ENCODE measurements at places on chromosomes 1 and 21.

- DNase-seq, result no peak
Observed at GRCh38 chr1:43277116-43277876, 7.5 kb downstream of the TMEM125 start.

GRCh38 chr21:39612233-39613040 lies at the start of gene B3GALT5:
Gene B3GALT5, plus strand, starts transcription at chr21:39612940. Its CDS starts 47,620 bp downstream, at chr21:39660560.
- DNase-seq, result peak; percentile 18

GRCh38 chr1:8065369-8065768 lies 39.3 kb upstream of the ERRFI1 start:
- DNase-seq, result no peak

GRCh38 chr21:14833241-14833640 lies 231.6 kb downstream of the NRIP1 start:
- no peak for DNase-seq

- DNase-seq, result no peak
Observed at GRCh38 chr1:26293911-26294463, 12.4 kb downstream of the UBXN11 start.

DNA sequence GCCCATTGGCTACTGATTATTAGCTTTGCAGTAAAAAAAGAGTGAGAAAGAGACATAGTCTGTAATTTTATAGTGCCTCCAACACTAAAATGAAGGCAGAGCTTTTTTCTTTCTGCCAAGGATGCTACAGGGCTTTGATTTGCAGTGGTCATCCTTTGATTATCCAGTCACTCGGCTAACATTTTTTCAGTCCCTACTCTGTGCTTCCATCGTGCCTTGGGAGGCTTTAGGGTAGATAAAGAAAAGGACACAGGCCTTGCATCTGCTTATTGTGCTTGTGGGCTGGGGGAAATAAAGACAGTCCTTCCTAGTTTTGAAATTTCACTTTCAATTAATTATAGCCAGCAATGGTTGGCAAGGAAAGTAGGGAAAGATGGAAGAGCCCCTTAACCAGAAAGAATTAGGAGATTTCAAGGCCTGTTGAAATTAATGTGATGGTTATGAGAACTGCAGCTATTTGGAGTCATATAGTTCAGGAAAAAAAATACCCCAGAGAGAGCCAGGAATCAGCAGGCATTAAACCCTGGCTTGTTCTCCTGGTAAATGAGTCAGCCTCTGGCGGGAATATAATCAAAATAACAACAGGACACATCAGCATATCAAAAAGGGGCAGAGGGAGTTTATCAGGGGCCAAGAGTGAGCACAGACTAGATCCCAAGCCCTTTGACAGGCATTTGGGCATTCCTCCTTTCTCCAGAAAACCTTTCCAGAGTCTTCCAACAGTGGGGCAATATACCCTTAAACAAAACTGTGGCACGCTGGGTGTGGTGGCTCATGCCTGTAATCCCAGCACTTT lies 27.4 kb downstream of the CACHD1 start:
- DNase-seq, result no peak

- DNase-seq, result no peak
Observed at GRCh38 chr1:230429067-230429735, 3.1 kb upstream of the PGBD5 start.

- no peak for DNase-seq
Observed at GRCh38 chr1:48761986-48762385, 14.7 kb downstream of the BEND5 start.

GRCh38 chr1:189764391-189765320 lies 713.0 kb downstream of the BRINP3 start:
- DNase-seq, result no peak

GRCh38 chr1:92399076-92399475 lies 87.6 kb downstream of the GFI1 start:
- DNase-seq, result no peak

- DNase-seq, result no peak
Observed at GRCh38 chr21:44418108-44418875, 37.0 kb upstream of the LRRC3 start.

DNA sequence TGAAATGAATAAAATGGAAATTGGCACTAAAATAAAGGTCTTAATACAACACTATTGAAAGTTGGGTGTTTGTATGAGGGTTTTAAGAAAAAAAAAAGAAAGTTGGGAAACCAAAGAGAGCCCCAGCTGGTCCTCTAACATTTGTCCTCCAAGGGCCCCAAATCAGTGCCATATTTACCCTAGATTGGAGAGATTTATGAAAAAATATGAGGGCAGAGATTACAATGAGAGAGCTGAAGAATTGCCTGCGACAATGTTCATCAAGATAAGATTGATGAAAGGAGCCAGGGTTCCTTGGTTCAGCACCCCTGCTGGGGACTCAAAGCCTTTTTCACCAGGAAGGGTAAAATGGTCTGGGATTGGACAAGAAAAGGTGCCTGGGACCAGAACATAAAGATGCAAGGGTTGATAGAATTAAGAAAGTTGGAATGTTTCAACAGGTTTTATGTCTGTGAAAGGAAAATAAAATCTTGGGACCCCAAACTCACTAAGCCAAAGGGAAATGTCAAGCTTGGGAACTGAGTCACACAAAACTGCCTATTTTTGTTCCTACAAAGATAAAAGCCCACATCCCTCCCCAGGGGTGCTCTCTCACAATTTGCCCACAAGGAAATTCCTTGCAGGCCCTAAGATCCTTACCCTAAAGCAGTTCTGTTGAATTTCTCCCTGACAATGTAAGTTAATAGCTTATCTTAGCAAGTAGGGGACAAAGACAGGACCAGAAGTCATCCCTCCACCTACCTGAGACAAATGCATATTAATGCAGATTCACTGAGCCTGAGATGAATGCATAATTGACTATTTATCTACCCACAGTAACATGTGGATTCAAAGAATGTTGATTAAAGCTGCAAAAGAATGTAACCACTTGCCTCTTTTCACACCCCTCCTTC lies 26.8 kb downstream of the CBR1 start:
- DNase-seq, result no peak

DNA sequence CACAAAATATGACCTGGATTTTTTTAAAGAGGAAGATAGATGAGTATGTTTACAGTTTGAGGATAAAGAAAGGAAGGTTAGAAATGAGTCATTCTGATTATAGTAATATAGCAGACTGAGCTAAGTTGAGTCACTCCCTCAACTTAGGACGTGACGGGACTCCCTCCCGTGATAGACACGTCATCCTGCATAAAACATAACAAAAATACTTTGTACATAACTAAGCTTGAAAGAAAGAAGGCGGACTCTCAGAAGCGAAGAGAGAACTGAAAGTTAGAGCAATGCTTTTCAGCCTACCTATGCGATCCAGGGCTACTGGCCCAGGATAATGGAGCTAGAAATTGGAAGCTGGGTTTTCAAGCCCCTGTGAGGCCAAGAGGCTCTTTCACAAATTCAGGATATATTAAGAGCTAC lies 53.0 kb upstream of the DESI2 start:
- DNase-seq, result no peak

- no peak for DNase-seq
Observed at GRCh38 chr1:170133766-170134495, 11.8 kb upstream of the NTMT2 start.

DNA sequence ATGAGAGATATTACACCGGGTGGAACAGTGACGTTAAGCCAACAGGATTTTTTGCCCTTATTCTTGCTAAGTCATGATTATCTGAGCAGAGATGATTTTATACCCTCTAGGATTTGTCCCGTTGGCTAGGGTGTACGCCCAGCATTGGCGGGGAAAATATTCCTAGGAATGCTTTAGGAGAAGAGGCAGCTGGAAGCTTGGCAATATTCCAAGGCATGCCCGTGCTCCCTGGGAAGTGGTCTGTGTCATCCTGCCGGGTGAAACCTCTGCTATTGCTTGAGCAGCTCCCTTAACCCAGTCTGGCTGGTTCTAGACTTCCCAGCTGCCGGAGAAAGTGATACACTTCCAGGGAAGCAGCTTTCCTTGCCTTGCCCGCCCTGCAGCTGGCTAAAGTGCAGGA lies 16.2 kb downstream of the CHRNB2 start:
- no peak for DNase-seq

DNA sequence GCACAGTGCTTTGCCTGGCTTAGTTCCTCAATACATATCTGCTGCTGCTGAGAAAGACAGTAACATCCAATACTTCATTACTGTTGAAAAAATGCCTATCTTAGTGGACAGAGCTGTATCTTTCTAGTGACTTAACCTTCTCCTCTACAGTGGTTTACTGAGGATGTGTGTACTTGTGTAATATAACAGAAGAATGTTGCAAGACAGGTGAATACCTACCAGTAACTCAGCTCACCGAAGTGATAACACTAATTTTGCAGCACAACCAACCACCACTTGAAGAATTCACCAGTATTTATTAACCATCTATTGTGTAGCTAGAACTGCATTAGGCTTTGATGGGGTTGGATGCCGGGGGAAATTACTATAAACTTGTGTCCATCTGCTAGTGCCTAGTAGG lies 16.6 kb upstream of the TNN start:
- DNase-seq, result no peak

DNA sequence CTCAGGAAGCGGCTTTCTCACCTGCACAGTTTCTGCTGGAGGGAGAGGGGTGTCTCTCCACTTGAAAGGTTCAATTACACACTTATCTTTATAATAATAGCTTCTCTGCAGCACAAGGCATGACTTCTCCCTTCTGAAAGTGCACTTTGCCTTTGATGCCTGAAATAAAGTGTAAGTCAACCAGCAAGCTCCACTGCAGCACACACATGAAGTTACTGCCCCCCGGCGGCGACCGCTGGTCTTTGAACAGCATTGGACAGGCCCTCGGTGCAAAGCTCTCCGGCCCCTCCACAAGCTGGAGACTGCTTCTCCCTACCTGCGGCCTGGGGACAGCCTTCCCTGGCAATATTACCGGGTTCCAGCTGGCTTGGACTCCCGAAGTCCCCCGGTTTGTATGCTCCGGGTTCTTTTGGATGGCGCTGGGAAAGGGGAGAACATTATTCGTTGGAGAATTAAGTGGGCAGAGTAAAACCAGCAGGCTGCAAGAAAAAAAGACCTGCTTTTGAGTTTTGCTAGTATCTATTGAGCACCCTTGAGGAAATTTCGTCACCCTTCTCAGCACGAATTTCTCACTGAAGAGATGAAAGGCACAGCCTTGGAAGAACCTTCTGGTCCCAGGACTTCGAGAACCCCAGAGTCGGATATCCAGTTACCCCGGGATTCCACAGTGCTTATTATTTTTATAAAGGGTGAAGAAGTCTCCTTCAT lies 11.8 kb downstream of the RCAN1 start:
- peak; percentile 69 for DNase-seq

GRCh38 chr1:25610822-25611630 lies 5.6 kb upstream of the MAN1C1 start:
- DNase-seq, result no peak

- DNase-seq, result no peak
Observed at GRCh38 chr1:109917768-109918606, 7.3 kb downstream of the CSF1 start.

- DNase-seq, result no peak
Observed at GRCh38 chr1:241171991-241172390, 185.0 kb downstream of the RGS7 start.

GRCh38 chr1:182149411-182149965 lies 88.0 kb upstream of the ZNF648 start:
- no peak for DNase-seq

DNA sequence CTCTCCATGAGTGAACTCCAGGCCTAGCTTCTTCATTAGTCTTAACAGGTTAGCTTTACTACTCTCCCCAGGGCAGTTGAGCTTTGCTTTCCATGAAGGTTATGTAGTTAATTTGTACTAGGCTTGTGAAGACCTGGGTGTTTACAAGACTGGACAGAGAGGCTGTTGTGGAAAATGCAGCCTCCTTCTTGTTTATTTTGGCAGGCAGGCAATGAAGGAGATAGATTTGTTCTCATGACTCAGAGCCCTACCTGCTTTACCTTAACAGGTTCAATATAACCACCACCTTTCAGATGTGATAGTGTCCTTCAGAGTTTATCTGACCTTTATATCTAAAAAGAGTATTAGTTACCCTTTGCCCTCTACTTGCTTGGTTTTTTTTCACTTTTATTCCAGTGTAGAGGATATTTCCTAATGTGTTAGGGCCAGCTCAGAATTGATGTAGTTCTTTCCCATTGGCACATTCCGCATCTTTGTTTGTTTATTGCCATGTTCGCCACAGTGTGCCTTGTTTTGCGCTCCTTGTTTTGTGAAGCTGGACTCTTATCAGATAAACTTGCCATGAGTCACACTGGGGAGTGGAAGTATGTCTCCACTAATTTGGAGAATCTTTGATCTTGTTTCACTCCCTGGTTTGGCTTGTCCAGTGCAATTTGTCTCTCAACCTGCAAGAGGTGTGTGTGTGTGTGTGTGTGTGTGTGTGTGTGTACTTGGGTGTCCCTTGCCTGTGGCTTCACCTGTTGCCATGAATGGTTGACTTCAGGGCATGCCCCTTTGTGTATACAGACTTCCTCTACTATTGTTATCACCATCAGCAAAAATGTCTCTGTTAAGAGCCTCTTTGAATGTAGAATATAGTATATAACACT lies 87.4 kb upstream of the MACF1 start:
- DNase-seq, result no peak

- DNase-seq, result no peak
Observed at GRCh38 chr1:116954440-116954839, 44.7 kb downstream of the PTGFRN start.

DNA sequence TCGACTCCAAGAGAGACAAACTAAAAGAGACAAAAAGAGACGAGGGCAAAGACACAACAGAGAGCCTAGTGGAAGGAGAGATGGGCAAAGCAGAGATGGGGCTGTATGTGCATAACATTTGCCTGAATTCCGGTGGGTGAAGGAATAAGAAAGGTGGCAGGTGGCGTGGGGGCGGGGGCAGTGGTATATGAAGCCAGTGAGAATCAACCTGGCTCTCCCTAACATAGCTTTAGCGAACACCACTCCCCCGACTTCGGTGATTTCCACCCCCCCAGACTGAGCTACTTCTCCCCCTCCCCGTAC lies 1.1 kb downstream of the INKA2 start:
- DNase-seq, result no peak

GRCh38 chr1:176199707-176200106 lies 7.4 kb downstream of the COP1 start:
- DNase-seq, result no peak

- no peak for DNase-seq
Observed at GRCh38 chr1:225738763-225739162, 38.9 kb upstream of the SRP9 start.

GRCh38 chr1:167420510-167420909 lies 97.8 kb downstream of the CD247 start:
- no peak for DNase-seq

DNA sequence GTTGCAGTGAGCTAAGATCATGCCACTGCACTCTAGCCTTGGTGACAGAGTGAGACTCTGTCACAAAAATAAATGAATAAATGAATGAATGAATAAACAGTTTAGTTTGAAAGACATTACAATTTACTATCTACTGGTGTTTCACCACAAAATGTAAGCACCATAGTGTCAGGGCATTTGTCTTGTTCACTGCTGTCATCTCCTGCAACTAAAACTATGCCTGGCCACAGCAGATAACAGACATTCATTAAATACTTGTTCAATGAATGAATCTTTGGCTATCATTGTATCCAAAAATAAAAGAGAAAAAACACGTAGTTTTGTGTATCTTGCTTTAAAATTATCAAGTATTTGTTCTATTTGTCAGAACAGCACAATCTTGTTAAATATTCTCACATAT lies 32.5 kb downstream of the SASS6 start:
- no peak for DNase-seq

Data from NCI-H2227 treated with DMSO at 0.1 percent for 48 hours (cell line).